ENCODE measurements at places on chromosomes 16 and 17. TPM values are rescaled to one million over a fixed set of nuclear protein-coding genes. Genes with fewer than 3 reads are reported as not detected.
A peak's percentile ranks its signal among the peaks of the same experiment; 100 is the strongest.

DNA sequence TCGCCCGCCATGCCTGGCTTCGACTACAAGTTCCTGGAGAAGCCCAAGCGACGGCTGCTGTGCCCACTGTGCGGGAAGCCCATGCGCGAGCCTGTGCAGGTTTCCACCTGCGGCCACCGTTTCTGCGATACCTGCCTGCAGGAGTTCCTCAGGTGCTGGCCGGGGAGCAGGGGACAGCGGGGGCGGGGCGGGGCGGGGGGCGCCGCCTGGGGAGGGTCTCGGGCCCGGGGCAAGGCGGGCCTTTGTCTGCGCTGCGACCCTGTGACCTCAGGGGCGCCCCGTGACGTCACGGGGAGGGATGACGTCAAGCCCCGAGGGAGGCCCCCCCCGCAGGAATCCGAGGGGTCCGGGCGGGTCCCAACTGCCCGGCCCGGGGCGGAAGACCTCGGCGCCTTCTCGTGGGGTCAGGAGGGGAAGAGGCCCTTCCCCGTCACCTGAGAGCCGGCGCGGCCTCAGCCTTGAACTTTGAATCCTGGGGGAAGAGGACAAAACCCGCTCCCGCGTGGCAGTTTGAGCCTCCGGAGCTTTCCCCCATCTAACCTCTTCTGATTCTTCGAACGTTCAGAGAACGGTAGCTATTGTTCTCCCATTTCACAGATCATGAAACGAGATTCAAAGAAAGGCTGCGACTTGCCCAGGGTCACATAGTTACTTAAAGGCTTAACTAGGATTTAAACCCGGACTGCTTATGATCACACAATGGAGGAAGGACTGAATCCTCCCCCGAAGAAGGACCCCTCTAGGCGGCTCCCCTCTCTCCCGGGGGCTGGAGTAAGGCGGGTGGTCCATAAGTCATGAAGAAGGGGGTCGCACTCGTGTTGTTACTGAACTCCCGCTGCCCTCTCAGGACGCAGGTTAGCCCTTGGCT is 527 bp downstream of the TRAF4 start:
- peak; percentile 65 for DNase-seq

Gene PRDM7
- not detected for polyA plus RNA-seq

- no peak for DNase-seq
These were observed 19.0 kb upstream of the VWA3A start for GRCh38 chr16:22073350-22073749.

GRCh38 chr17:13283606-13284005 is 265.8 kb upstream of the ELAC2 start:
- no peak for DNase-seq

GRCh38 chr16:83402160-83402814 is 405.5 kb upstream of the HSBP1 start:
- DNase-seq, result no peak

DNA sequence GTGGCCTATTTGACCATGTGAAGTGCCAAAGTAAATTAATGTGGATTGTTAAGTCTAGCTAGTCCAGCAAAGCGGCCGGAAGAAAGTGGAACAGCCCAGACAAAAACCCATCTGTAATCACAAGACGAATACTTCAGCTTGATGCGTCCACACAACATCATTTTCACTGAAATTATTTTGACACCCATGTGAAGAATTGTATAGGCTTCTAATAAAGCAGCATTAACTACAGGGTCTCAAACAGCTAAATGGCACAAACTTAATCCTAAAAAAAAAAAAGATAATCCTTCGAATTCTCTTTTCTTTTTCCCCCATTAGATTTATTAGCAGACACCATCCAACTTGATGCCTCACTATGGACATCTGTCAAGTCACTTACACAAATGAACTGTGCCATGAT is 73.8 kb downstream of the TOX3 start:
- no peak for DNase-seq

Gene KLHDC4
- polyA plus RNA-seq, result 13.8 TPM

- no peak for DNase-seq
These were observed 10.2 kb upstream of the EIF1 start for GRCh38 chr17:41678411-41678906.

DNA sequence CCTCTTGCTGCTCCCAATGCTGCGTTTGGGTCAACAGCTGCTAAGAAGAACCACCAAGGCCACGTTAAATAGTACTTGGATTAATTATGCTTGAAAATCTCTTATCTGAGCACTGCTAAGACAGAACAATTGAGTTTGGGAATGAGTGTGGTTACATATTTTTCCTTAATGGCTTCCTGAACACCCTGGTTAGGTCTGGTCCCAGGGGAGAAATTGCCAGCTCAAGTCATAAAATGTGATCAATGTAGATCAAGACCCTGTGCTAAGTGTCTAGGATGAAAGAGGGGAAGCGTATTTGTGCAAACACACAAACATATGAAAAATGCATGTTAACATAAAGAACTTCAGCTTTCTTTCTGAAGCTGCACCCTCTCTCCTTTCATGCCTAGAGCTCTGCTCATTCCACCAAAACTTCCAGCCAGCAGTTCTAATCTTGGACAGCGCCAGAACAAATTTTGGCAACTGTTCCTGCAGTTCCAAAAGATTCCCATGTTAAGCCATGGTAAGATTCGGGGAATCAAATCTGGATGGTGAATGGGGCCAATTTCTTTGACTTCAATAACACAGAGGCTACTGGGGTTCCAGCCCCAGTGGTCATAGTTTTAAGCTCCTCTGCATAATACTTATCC is 72.0 kb downstream of the ZFHX3 start:
- DNase-seq, result no peak

- no peak for DNase-seq
These were observed 17.6 kb upstream of the FZD2 start for GRCh38 chr17:44539673-44540072.

DNA sequence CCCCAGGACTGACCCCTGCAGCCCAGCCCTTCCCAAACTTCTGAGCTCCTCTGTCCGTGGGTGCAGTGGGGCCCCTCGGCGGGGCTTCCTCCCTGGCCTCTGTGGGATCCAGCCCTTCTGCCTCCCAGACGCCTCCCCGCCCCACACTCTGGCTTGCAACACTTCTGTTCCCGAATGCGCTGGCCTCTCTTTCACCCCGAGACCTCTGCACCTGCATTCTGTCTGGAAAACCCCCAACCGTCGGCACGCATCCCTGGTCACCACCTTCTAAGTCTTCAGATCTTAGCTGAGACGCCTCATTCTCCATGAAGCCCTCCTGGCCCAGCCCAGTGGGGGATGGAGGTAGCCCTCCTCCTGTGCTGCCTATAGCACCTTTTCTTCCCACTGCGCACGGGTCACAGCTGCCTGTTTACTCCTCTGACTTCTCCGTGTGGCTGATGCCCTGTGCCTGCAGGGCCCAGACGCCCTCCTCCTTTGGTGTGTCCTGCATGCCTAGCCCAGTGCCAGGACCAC is 26.4 kb downstream of the TMEM235 start:
- DNase-seq, result no peak

GRCh38 chr16:88290850-88291830 is 91.6 kb upstream of the ZNF469 start:
- DNase-seq, result no peak

DNA sequence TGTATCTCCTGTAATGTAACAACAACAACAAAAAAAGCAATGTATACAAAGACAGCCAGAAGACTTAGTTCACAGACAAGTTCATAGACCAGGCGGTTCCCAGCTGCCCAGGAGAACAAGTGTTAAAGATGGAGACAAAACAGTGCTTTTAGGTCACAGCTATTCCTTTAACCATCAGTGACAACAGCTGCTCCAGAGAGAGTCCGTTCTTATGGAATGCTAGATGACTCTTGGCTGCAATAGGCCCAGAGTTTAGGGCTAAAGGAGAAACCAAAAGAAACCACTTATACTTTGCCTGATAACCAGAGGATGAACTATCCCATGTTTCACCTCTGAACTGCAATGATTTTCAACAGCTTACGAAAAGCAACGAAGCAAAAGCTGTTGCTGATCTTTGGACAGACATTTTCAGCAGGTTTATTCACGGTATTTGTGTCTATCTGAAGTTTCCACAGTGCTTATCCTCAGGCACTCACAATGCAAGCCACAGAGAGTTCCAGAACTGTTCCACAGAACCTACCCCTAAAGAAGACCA is 6.0 kb downstream of the ZCCHC14 start:
- no peak for DNase-seq

DNA sequence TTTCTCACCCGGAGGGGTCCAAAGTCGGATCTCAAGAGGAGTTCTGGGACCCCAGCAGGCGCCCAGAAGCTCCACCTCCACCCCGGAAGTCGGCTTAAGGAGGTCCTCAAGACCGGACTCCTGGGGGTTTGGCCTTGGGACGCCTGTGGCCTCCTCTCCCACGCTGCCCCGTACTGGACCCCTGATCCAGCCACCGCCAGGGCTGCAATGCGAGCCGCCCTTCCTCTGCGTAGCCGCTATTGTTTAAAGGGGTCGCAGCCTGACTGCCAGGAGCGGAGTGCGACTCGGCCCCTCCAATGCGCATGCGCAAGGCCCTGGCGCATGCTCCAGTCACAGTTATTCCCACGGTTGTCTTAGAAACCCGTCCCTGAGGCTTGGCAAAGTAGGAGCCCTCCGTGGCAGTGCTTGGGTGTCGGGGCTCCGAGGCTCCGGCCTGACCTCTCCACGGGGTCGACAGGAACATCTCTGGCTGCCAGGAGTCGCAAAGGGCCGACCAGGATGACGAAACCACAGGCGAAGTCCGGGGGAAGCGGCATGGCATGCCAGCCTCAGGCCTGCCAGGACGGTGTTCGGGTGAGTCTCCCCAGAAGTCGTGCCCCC is 719.0 kb downstream of the KCNJ18 start:
- DNase-seq, result no peak

DNA sequence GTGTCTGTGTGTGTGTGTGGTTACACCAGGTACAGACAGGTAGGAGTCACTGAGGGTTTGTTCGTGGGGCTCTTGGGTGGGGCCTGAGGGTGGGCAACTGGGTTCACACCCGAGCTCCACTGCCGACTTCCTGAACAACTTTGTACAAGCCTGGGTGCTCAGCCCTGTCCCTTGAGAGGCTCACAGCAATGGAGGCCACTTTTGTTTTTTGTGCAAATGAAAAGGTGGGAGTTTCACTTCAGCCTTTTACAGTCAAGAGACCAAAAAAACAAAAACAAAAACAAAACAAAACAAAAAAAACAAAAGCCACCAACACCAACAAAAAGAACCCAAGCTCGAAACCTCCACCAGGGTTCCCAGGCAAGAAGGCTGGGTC is 2.4 kb downstream of the RHBDF2 start:
- DNase-seq, result no peak

- DNase-seq, result no peak
These were observed 45.4 kb downstream of the CDH1 start for GRCh38 chr16:68782198-68783174.

DNA sequence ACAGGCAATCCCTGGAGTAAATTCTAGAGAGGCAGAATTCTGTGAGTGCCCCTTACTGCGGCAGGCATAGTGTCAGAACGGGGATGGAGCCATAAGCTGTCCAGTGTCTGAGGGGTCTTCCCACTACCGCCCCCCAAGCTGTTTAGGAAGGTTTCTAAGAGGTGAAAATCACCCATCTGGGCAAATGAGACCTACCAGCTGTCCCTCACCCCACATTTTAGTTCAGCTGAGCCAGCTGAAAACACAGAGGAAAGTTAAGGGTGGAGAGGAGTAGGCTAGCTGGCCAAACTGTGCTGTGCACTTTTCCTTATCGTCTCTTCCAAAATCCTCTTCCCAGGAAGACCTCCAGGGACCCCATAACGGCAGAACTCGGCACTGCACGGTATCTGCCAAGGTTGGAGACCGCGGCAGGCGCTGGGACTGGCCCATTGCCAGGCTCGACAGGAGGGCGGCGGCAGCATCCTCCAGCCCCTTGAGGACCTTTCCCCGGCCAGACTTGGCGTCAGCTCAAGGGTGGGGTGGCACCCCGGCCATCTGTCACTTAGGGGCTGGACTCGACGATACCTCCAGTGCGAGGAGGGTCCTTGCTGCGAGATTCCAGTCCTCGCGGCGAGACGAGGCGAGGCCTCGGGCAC is 955 bp downstream of the ACLY start:
- DNase-seq, result peak; percentile 37

Gene MPP3
- 5.7 TPM for polyA plus RNA-seq

DNA sequence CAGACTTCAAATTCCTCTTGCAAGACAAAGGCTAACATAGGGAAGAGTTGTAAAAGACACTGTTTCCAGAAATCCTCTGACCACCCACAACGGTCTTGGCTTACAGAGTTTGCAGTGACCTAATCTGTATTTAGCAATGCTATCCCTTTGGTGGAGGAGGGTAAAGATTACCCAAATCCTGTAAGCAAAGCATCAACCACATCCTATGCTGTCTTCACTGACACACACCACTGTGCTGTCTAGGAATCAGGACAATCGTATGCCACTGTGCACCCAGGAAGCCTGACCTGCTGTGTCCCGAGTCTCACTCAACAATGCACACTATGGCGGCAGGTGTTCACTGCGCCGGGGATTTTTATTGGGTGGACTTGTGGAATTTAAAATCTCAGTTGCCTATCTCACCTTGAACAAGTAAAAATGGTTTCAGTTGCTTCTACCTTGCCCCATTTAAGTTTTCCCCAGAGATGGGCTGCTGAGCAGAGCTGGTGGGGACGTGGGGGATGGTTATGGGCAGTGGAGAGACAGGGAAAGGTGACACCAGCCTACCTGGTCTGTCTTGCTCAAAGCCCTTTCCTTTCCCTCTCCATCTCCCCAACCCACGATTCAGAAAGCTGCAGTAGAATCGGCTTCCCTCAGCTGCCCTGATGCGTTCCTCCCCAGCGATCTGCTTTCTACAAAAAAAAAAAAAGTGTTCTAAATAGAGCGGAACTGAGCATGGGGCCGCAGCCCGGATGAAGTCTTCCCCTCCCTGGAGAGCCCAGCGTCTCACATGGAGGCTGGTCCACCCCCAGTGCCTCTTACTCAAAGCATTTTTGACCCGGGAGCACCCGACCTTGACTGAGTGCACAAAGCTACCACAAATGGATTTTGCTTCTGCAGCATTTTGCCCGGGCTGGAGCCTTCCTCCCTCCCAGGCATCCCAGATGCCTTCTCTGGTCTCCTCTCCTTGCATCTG is 271.5 kb downstream of the SOX9 start:
- DNase-seq, result peak; percentile 88

Gene CDR2L
- 9.7 TPM for polyA plus RNA-seq

- no peak for DNase-seq
These were observed 9.1 kb downstream of the ZSCAN10 start for GRCh38 chr16:3089717-3090592.

Gene CCL16
- not detected for polyA plus RNA-seq

Gene NPTX1
- polyA plus RNA-seq, result 86.0 TPM

DNA sequence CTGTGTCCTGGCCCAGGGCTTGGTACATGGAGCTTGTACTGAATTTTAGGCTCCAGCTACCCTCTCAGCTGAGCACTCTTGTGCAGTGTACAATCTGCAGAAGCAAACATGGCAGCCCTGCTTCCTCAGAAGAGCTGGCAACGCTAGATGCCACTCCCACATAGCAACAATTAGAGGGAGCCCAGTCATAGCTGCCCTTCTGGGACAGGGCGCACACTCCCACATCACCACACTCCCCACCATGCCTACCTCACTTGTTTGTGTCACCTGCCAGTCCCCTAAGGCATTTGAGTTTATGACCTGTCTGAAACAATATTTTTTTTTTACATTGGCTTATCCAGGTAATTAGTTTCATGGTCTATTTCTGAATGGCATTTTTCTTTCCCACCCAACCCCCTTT is 72.3 kb downstream of the C17orf67 start:
- no peak for DNase-seq

Gene OTOP3
- polyA plus RNA-seq, result not detected

GRCh38 chr16:53504665-53505064 is 1.7 kb upstream of the AKTIP start:
- peak; percentile 59 for DNase-seq

Measured in fibroblast of lung (primary cell).